NCI-H2081 treated with DMSO at 0.1 percent for 48 hours (cell line): ENCODE measurements at places on chromosomes 16 and 17.

- no peak for DNase-seq
Measured at GRCh38 chr17:50115756-50116155, 14.2 kb downstream of the SAMD14 start.

GRCh38 chr16:50685462-50686063, 4.5 kb upstream of the SNX20 start:
- no peak for DNase-seq

DNA sequence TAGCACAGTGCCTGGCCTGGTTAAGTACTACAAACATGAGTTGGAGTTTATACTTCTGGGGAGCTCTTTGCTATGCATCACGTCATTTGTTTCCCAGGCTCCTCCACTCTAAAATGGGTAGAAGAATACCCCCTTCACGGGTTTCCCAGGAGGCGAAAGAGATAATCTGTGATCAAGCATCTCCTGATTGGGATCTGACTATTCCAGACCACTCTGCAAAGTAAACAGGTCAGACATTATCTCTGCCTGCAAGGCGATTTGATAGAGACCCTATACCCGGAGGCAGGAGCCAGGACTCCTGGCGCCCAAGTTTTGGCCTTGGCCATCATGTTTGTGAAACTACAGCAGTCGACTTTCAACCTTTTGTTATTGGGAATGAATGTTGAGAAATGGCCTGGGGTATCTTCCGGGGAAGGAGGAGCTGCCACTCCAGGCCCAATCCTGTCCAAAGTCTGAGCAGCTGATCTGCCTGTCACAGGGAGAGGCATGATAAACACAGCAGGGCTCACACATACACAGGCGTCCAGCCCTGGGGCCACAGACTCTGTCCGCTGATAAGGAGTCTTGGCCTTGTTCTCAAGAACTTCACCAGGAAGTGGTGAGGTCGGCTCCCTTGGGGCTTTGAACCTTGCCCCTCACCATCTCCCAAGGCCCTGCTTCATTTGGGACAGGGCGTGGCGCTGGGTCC, 199.9 kb downstream of the MAF start:
- no peak for DNase-seq

DNA sequence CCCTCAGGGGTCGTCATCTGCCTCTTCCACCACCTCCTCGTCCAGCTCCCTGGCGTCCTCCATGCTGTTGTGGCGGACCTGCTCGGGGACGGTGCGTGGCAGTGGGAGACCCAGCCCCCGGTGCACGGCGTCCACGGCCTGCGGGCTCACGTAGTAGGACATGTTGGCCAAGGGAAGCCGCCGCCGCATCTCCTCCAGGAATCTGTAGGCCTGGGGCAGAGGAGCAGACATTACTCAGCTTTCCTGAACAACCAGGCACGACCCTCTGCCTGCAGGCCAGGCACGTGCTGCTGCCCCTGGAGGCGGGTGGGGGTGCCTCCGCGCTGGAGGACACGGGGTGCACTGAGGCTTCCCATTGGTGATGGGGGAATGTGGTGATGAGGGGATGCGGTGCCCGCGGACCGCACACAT, 17.8 kb downstream of the TELO2 start:
- no peak for DNase-seq

GRCh38 chr17:45029096-45029495, 22.3 kb downstream of the DCAKD start:
- no peak for DNase-seq

GRCh38 chr16:16071631-16072244, 122.3 kb downstream of the ABCC1 start:
- DNase-seq = no peak

- DNase-seq = no peak
Measured at GRCh38 chr17:35973333-35974260, 7.7 kb downstream of the CCL16 start.
